ENCODE measurements at places on chromosomes 7 and 10.

- DNase-seq: no peak
Measured at GRCh38 chr10:45433716-45434469, 59.9 kb downstream of the ALOX5 start.

DNA sequence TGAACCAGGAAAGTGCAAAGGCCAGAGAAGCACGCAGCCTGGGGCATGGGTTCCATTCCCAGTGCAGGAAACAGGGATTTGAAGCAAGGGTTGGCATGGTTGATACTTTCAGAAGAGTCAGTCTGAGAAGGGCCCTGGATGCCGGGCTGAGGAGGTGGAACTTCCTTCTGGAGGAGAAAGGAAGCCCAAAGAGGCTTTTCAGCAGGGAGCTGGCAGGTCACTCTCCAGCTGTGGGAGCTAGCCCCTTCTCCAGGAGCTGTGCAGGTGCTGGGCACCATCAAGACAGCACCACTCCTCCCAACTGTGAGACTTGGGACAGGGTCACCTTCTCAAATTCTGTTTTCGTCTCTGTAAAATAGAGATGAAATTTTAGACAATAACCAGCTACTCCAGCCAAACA lies 169.8 kb downstream of the ZNF248 start:
- DNase-seq: no peak

- DNase-seq: no peak
Measured at GRCh38 chr7:55534262-55534915, 37.9 kb downstream of the VOPP1 start.

DNA sequence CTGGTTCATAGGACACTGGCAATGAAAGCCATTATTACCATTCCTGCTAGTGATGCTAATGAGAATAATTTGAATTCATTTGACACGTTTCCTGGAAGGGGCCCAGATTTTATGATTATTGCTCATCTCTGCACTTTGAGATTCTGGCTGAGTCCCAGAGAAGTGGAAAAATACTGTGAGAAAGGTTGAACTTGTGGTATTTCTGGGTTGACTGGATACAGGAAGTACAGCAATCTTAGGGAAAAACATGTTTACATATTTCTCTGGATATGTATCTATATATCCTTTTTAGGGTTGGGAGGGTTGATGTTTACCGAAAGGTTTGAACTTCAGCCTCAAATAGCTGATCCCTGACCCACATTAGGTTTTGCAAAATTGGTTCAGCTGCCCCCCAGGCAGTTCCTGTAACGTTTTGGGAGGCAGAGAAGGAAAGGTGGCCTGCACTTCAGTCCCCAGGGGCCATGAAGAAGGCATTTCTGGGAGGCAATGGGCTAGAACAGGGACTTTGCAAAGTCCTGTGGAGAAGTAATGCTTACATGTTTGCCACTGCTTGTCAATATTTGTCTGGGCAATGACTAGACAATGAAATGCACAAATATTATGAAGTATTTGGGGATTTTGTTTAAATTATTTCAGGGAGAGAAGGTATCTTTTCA lies 253.7 kb upstream of the PITRM1 start:
- no peak for DNase-seq

- DNase-seq: no peak
Measured at GRCh38 chr7:13822678-13823077, 166.8 kb downstream of the ETV1 start.

Data from left forelimb (tissue), 1 donor.